ENCODE measurements at places on chromosomes 3 and 15. TPM values are rescaled to one million over a fixed set of nuclear protein-coding genes. Genes with fewer than 3 reads are reported as not detected.

The SOX14 gene
- 0.15 TPM for polyA plus RNA-seq

The KBTBD13 gene
- not detected for polyA plus RNA-seq

The MAPKAPK3 gene
- polyA plus RNA-seq = 11.5 TPM

The FGD5 gene
- polyA plus RNA-seq = 2.8 TPM

The BNC1 gene
- not detected for polyA plus RNA-seq

The GAP43 gene
- polyA plus RNA-seq = 151 TPM

The LEKR1 gene
- polyA plus RNA-seq = 0.48 TPM

The SLC6A20 gene
- polyA plus RNA-seq = 1.5 TPM

The WNT5A gene
- 0.34 TPM for polyA plus RNA-seq

The PAK6 gene
- polyA plus RNA-seq = 8.8 TPM

The EEFSEC gene
- 40.9 TPM for polyA plus RNA-seq

The CLDN11 gene
- 104 TPM for polyA plus RNA-seq

The P2RY1 gene
- 0.49 TPM for polyA plus RNA-seq

The GOLGB1 gene
- 8.3 TPM for polyA plus RNA-seq

The MYO5C gene
- 1.1 TPM for polyA plus RNA-seq

The ADAMTS17 gene
- polyA plus RNA-seq = 7.1 TPM

The BCL2A1 gene
- not detected for polyA plus RNA-seq

The CISH gene
- 2.2 TPM for polyA plus RNA-seq

The GOLGA6L7 gene
- polyA plus RNA-seq = not detected

The MOBP gene
- polyA plus RNA-seq = 204 TPM

The CHDH gene
- polyA plus RNA-seq = 5.5 TPM

The MORC1 gene
- not detected for polyA plus RNA-seq

The ALDH1L1 gene
- 25.0 TPM for polyA plus RNA-seq

The MCF2L2 gene
- 8.1 TPM for polyA plus RNA-seq

The CXCR6 gene
- not detected for polyA plus RNA-seq

Data from brain (organoid and tissue), 16 donors.